ENCODE measurements at places on chromosomes 7 and 10.

DNA sequence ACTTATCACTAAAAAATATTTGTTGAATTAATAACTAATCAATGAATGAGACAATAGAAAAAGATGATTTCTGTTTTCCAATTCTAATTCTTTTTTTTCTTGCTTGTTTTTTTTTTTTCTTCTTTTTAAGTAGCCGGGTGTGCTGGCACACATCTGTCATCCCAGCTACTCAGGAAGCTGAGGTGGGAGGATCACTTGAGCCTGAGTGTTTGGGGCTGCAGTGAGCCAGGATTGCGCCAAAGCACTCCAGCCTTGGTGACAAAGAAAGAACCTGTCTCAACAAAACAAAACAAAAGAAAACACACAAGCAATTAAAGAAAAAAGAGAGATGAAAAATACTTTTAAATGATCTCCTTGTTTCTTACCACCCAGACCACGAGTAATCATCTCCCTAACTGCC, 1109.3 kb downstream of the REEP3 start:
- no peak for DNase-seq

- DNase-seq: no peak
Observed at GRCh38 chr10:130105724-130106123, 4.9 kb downstream of the C10orf143 start.

- no peak for DNase-seq
Observed at GRCh38 chr10:126637501-126637900, 33.0 kb downstream of the C10orf90 start.

- DNase-seq: no peak
Observed at GRCh38 chr7:90180011-90180585, 25.8 kb downstream of the STEAP1 start.

- DNase-seq: no peak
Observed at GRCh38 chr10:93579985-93580711, 13.7 kb downstream of the FFAR4 start.

DNA sequence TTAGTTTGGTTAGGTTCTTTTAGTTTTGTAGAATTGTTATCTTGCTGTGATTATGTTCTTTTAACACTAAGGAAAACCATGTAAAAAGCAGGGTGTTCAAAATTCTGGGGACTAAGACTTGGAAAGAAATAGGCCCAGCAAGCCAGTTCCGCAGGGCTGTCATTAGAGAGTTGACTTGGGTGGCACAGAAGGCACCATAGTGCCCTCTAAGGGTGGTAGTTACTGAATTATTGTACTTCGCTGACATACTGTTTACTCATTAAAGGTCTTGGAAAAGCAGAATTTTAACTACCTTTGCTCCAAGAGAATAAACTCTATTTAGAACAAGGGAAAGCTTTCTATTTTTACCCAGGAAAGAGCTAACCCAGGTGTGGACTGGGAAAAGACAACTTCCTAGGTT, 86.5 kb downstream of the OTUD1 start:
- no peak for DNase-seq

DNA sequence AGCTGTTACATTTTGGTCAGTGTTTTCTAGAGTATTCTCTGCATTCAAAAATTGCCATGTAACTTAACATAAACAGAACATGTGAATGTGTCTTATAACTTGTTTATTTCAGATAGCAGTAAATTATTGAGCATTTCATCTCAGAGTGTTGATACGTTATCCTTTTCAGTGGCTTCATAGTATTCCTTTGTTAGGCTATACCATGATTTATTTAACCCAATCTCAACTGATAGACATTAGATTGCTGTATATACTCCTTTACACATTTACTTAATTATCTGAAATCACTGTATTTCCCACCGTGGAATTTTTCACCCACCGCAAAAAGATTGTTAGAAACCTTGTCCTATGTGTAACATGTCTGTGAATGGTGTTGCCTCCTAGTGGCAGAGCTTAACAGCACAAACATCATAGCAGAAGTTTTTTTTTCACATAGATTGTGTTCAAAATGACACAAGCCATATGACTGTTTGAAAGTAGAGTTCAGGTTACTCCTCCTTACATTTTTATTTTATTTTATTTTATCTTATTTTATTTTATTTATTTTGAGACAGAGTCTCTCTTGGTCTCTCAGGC, 21.4 kb downstream of the SLF2 start:
- DNase-seq: no peak

DNA sequence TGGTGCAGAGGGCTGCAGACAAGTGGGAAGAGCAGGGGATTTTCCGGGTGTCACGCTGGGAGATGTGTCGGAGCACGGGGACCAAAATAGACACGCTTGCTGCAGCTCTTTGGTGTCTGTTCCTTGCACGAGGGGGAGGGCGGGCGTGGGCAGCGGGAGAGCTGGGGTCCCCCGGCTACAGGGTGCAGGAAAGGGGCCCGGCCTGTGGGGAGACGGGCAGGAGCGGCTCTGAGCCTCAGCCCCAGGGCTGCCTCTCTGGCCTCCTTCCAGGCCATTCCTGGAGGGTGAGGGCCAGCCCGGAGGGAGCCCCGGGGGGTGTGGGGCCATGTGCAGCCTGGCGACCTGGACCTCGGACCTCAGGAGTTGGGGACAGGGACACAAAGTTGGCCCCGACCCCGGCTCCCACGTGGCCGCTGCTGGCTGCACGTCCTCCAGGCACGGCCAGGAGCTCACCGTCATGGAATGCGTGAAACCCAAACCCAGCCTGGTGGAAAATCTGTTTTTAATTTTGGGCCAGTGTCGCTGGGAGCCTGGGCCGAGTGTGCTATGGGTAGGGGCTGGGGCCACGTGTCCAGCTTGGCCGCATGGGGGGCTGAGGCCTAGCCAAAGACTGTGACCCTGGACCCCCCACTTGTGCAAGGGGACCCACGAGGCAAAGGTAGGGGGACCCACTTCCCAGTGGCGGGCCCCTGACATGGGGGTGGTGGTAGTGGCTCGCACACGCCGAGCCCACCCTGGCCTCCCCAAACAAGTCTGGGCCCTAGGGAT, 6.6 kb downstream of the TTYH3 start:
- no peak for DNase-seq

DNA sequence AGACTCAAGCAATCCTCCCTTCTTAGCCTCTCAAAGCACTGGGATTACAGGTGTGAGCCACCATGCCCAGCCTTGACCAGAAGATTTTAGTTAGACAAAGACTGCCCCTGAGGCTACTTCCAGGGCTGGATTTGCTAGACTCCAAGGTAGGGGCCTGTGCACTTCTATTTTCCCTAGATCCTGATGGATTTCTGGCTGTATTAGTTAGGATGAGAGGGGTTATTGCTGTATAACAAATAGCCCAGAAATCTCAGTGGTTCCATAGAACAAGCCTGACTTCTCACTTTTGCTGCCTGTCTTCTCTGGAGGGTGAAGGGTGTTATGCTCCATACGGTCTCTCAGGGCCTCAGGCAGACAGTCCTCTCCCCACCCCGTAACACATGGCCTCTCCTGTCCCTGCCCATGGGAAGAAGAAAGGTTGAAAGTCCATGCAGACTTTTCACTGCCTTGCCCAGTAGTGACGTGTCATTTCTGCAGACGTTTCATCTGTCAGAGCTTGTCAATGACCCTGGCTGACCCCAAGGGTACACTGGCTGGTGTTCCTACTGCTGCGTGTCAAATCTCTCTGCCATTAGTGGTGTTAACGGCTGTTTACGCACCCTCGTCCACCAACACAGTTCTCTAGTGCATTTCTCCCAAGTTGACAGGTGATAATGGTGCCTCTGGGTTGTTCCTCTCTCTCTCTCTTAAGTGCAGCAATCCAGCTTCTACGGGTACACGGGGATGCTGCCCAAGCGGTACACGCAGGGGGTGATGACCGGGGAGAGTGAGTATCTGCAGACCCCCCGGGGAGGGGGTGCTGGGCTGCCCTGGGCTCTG, 11.6 kb downstream of the SLC29A4 start:
- DNase-seq: no peak

GRCh38 chr7:106866298-106867281, 1.5 kb downstream of the PIK3CG start:
- no peak for DNase-seq

DNA sequence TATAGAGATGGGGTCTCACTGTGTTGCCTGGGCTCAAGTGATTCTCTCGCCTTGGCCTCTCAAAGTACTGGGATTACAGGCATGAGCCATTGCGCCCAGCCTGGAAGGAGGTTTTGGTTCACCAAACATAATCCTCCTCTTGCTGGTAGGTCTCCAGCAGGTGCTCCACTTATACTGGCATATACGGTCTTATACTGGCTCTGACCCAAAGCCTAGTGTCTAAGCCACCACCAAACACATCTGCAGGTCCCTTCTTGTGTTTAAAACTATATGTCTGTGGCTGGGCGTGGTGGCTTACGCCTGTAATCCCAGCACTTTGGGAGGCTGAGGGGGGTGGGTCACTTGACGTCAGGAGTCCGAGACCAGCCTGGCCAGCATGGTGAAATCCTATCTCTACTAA, 5.4 kb downstream of the MBLAC1 start:
- no peak for DNase-seq

- no peak for DNase-seq
Observed at GRCh38 chr7:103679151-103680132, 233.4 kb upstream of the SLC26A5 start.

DNA sequence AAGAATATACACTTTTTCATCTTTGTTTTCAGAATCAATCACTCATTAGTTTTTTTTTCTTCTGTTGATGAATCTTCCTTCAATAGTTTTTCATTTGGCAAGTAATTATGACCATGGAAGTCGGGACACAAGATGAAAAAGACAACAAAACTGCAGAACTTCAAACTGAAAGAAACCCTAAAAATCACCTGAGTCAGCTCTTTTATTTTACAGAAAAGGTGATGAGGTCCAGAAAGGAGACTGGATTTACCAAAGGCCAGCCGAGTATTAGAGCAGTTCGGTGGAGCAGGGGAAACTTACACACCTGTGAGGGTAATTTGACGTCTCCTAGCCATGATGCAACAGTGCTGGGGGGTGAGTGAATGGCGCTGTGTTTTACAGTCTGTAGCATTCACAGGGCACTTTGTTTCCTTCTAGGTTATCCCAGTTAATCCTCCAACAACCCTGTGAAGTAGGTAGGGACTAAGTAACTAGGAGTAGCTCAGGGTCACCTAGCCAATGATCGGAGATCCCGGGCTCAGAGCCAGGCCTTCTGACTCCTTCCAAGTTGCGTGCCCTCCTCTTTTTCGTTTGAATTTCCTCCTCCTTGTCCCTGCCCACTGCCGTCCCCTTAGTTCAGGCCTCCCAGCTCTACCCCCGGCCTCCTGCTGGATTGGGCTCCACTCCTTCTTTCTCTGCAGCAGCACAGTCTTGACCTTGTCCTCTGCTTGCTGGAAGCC, 14.0 kb downstream of the RBM20 start:
- DNase-seq: no peak

- peak; percentile 23 for DNase-seq
Observed at GRCh38 chr7:151631570-151631952, 111.9 kb upstream of the RHEB start.

GRCh38 chr10:121880895-121881294, 46.9 kb downstream of the ATE1 start:
- DNase-seq: no peak

GRCh38 chr10:48480397-48481374, 124.2 kb downstream of the ARHGAP22 start:
- DNase-seq: no peak

DNA sequence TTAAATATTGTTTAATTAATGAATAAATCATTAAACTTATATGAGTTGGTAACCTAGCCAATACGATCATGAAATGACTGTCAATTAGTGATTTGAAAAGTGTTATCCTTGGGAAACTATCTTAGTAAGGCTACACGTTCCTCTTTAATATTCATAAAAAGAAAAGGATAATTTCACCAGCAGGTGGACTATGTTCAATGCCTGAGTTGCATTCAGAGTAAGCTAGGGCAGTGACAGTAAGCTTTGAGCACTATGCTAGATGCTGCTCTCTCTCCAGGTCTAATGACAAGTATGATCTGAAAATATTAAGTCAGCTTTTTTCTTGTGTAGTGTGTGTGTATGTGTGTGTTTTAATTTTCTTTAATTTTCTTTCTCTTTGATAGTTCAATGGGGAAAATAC, 486.3 kb upstream of the PCDH15 start:
- no peak for DNase-seq

DNA sequence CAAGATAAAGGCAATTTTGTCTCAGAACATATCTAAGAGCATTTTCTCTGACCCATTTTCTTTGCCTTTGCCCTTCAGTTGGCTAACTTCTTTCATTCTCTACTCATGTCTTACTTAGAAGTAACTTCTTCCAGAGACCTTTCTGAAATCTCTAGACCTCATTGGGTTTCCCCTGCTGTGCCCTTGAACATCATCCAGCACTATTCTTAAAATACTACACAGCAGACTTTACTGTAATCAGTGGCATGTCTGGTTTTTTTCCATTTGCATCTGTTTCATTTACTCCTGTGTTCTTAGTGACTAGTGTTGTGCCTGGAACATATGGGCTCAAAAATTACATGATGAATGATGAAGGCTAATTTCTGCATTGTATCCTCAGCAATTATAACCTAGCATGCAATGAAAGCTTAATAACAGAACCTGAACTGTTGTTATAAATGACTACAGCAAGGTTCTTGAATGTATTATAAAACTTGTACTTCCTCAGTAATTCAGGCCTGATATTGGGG, 301.9 kb downstream of the CDK14 start:
- no peak for DNase-seq

- DNase-seq: no peak
Observed at GRCh38 chr7:157397731-157398691, 61.2 kb downstream of the DNAJB6 start.

DNA sequence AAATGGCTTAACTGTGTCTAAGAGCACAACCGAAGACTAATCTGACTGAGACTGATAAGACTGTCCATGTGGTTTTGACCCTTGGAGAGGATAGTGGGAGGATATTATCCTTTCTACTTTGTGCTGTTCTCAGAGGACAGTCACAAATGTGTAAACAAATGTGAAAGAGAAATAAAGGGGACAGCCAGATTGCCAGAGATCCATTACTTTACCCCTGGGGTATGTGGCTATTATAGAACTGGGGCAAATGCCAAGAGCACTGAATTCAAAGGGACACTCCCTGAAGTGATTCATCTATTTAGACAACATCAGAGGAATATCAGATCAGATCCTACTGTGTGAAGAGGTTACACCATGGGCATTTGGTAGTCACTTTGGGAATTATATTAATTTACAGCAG, 154.7 kb downstream of the RNLS start:
- no peak for DNase-seq

DNA sequence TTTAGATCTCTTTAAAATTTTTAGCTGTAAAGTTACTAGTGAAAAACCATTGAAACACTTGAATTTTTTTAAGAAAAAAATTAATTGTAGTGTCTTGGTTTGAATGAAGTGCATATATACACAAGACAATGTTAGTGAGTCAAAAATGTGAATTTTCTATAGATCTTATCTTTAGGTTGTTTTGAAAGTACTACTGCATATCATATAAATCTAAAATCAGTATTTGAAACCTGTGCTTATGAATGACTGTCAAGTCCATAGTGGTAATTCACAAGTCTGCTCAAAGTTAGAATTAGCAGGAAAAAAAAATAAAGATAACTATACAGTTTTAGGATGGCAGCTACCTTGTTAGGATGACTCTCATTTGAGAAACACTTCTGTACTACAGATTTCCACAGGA, 25.0 kb downstream of the TES start:
- DNase-seq: no peak

GRCh38 chr10:102118867-102119266, 1.3 kb downstream of the LDB1 start:
- no peak for DNase-seq

- no peak for DNase-seq
Observed at GRCh38 chr10:116271593-116272439, 1.2 kb downstream of the GFRA1 start.
